ENCODE measurements at places on chromosomes 6 and 20. TPM values are rescaled to one million over a fixed set of nuclear protein-coding genes. Genes with fewer than 3 reads are reported as not detected.

DNA sequence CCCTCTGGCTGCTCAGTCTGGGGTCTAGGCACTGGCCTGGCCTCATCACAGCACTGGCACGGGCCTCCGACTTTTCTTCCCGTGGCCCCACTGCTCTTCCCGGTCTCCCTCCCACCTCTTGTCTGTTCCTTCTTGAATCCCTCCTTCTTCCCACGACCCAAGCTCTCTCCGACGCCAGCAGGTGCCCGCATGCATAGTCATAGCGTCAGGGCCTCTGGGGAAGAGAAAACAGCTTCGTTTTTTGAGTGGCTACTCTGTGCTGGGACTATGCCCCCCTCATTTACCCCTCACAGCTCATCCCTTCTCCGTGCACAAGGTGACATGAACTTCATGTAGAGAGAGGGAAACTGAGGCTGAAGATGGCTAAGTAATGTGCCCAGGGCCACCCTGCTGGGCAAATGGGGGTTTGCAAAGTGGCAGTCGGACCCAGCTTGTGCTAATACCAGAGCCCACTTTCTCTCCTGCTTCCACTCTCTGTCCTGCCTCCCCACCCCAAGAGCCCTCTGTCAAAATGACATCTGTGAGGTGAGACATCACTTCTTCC, 59.2 kb downstream of the SYNJ2 start:
- no peak for DNase-seq

GRCh38 chr6:152981219-152981618, 1.6 kb downstream of the FBXO5 start:
- DNase-seq: no peak

DNA sequence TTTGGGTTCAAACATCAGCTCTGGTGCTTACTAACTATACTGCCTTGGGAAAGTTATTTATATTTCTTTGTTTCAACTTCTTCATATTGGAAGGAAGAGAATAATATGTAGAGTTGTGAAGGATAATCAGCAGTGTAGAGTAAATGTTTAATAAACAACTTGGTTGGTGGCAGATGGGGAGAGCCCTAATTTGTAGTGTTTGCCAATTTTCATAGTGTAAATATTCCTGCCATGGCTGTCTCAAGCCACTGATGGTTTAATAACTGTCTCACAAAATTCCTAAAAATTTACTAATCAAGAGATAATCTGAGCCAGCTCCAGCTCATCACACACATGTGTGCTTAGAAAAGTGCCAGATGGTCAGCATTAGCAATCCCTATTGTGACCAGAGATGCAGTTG, at the start of gene OR2H2:
OR2H2 (plus strand) TSS at position 301 of the 400 bp plus-strand sequence. CDS start 2,824 bp downstream, outside the sequence.
- DNase-seq: no peak

DNA sequence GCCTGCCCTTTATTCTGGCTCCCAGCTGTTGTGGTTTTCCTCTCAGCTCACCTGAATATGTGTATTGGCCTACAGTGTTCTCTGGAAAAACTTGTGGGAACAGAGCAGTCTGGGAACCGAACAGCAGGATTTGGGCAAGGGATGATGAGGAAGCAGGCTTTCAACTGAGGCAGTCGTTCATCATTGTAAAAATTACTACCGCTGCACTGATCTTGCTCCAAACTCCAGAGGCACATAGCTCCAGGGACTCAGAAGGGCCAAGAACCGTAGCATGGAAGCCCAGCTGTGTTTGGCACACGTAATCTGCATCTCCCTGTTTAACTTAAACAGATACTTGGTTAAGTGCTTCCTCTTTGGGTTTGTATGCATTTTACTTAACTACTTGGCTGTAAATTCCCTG, 48.3 kb upstream of the EEF1A1 start:
- no peak for DNase-seq

Gene HTR1B
- polyA plus RNA-seq: not detected

Gene EEF1A2
- 0.12 TPM for polyA plus RNA-seq

GRCh38 chr6:1486387-1486786, 97.0 kb downstream of the FOXF2 start:
- no peak for DNase-seq

GRCh38 chr20:48862279-48862678, 34.5 kb upstream of the PREX1 start:
- DNase-seq: no peak

Gene BPIFB1
- not detected for polyA plus RNA-seq

Gene AGER
- 0.91 TPM for polyA plus RNA-seq

Gene TCEA2
- 22.6 TPM for polyA plus RNA-seq

GRCh38 chr6:68247782-68248181, 387.3 kb upstream of the ADGRB3 start:
- no peak for DNase-seq

Gene MYLK2
- polyA plus RNA-seq: not detected

Gene TMEM217
- polyA plus RNA-seq: 0.57 TPM

- DNase-seq: no peak
Observed at GRCh38 chr20:43717616-43717995, 9.2 kb downstream of the GTSF1L start.

- no peak for DNase-seq
Observed at GRCh38 chr20:13552061-13552460, 86.7 kb downstream of the TASP1 start.

Gene COL19A1
- not detected for polyA plus RNA-seq

Gene NDUFAF5
- polyA plus RNA-seq: 15.9 TPM

DNA sequence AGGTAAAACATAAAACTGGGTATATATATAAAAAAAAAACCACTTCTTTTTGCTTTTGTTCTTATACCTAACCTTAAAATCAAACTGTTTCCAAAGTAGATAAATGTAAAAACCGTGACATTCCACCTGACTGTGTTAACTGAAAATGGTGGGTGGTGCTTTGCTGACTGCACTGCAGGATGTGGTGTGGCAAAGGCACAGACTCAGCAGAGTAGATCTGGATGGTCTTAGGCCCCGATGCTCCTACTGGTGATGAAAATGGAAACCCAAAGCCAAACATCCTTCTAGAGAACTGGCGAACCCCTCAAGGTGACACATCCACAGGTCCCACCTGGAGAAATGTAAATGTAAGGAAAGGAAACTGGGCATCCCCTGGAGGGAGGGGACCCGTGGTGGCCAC, 8.9 kb downstream of the TGIF2 start:
- no peak for DNase-seq

GRCh38 chr6:82348130-82348529, 15.5 kb upstream of the TPBG start:
- no peak for DNase-seq

GRCh38 chr20:19253916-19254820, 41.7 kb downstream of the SLC24A3 start:
- no peak for DNase-seq

GRCh38 chr6:126944512-126944911, 174.0 kb upstream of the RSPO3 start:
- no peak for DNase-seq

DNA sequence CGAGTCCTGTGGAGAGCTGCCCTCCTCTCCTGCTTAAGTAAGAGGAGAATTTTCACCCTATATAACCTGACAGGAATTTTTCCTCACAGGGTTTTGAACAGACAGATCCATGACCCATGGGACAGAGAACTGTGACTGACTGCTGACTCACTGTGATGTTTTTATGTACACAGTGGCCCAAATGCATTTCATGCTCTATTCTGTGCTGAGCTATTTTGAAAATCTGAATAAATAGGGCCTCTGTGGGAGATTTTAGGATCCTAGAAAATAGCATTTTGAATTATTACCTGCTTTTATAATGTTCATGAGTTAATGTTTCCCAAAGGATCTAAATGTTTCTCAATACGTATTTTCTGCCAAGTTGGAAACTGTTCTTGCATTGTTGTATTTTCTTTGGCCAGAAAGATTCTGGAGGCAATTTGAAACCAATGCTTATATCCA, 577.4 kb downstream of the HTR1B start:
- DNase-seq: no peak

GRCh38 chr6:134316733-134317431, 1.0 kb downstream of the SGK1 start:
- no peak for DNase-seq

- DNase-seq: no peak
Observed at GRCh38 chr6:33583591-33584155, 3.6 kb upstream of the BAK1 start.

Gene GPR6
- not detected for polyA plus RNA-seq

- DNase-seq: no peak
Observed at GRCh38 chr6:56259234-56260077, 12.1 kb upstream of the COL21A1 start.

DNA sequence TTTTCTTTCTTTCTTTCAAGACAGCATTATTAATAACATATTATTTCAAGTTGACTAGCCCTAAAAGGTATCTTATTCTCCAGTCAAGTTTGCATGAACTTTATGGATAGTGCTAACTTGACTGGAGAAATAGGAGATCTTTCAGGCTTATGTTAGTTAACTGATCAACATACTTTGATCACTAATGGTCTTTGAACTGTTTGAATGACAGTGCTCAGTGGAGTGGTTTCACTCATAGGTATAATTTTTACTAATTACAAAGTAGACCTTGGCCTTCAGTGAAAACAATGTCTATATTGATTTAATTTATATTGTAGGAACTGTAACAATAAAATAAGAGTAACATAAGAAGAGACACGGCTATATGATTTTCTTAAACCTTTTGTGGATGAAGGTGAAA, 8.0 kb upstream of the LRRC1 start:
- no peak for DNase-seq

DNA sequence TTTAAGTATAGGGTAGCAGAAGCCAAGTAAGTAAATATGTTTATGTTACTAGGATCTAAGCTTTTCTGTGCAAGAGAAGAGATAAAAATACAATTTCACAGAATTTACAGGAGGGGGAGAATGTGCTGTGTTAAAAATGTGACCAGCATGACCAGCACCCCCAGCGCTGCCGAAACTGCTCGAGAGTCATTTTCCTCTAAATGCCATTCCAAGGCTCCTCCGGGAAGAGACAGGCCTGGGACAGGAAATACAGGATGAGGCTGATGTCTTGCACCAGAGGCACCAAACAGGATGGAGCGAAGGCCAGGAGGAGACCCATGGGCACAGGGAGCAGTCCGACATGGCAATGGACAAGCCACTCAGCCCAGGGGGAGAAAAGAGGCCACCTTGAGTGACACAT, 21.1 kb downstream of the TAF4 start:
- DNase-seq: no peak

Gene SFTA2
- polyA plus RNA-seq: 0.60 TPM

GRCh38 chr20:62796699-62797491, 622 bp downstream of the MRGBP start:
- no peak for DNase-seq

DNA sequence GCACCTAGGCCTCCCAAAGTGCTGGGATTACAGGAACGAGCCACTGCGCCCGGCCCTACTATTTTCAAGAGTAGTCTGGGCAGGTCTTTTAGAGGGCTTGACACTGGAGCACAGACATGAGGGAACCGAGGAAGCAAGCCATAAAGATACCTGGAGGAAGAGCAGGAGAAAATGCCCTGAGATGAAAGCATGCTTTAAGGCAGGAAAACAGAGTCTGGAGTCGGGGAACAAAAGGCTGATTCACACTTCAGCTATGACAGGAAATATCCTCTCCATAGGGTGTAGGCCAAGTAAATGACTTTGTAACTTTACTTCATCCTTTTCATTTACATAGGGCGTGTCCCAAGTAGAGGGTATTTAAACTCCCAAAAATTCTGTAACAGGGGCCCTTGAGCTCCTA, 4.3 kb upstream of the SERINC3 start:
- no peak for DNase-seq

Gene MAFB
- 10.4 TPM for polyA plus RNA-seq

DNA sequence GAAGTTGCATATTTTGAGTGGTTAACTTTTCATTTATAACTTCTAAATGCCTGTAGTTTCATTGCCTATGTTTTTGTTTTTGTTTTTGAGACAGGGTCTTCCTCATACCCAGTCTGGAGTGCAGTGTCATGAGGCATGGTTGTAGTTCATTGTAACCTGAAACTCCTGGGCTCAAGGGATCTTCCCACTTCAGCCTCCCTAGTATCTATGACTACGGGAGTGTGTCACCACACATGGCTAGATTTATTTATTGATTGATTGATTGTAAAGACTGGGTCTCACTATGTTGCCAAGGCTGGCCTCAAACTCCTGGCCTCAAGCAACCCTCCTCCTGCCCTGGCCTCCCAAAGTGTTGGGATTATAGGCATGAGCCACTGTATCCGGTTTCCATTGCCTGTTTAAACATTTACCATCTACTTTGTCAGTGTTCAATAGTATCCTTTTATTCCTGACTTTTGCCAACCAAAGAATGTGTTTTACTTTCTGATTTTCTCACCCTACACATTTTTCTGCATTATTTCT, 144.6 kb downstream of the CDKAL1 start:
- DNase-seq: no peak

DNA sequence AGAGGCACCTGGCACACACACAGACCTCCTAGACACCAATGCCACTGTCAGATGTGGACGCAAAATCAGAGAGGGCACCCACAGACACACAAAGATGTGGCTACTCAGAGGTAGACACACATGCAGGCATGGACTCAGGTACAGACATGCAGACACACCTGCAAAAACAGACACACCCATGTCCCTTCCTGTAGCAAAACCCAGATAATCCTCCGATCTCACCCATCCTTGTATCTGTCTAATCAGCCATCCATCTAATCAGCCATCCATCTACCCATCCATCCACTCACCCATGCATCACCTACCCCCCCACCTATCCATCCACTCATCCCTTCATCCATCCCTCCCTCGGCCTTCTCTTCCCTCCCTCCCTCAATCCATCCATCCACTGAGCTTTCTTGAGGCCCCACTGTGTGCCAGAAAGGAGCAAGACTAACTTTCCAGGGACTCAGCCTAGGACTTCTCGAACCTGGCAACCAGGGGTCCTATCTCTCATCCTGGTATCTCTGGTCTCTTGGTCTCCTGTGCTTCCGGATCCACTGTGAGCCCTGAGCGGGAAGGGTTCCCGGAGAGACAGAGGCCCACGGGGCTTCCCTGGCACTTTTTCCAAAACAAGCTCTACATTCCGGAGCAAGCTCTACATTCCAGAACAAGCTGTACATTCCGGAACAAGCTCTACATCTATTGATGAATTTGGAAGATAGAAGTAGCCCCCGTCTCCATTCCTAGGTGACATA, 1.1 kb upstream of the TGM2 start:
- no peak for DNase-seq

Measured in liver (tissue), 10 donors.